ENCODE measurements at places on chromosomes 2 and 18.
A peak's percentile ranks its signal among the peaks of the same experiment; 100 is the strongest.

DNA sequence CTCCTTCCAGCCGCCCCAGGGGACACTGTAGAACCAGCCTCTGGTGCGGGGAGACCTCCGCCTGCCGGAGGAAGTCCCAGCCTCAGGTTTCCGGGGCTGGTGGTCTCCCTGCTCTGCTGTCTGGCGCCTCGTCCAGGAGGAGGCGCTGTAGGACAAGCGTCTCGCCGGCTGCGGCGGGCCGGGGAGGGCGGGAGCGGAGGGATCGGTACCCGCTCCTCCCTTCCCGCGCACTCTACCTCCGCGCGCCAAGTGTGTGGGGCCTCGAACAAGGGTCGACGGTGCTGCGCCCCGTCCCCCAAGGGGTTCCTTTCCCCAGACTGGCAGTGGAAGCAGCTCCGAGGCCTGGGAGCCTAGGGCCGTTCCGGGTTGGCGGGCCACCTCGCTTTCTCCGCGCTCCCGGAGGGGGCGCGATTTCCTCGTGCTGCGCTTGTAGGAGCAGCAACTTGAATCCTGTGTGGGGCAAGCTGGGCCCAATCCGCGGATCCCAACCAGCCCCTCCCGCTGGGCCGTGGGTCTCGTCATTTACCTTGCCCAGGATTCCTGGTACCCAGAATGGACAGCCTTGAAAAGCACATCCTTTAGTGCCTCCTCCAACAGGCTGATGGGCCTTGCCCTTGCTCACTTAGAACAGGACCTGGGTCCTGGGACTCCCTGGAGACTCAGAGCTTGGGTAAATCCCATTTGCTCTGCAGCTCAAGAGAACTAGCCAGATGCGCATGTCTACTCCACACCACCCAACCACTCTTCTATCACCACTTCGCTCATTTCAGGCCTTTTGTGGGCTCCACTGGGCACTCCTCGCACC, 10.6 kb upstream of the HOXD4 start:
- DNase-seq, result peak; percentile 79

DNA sequence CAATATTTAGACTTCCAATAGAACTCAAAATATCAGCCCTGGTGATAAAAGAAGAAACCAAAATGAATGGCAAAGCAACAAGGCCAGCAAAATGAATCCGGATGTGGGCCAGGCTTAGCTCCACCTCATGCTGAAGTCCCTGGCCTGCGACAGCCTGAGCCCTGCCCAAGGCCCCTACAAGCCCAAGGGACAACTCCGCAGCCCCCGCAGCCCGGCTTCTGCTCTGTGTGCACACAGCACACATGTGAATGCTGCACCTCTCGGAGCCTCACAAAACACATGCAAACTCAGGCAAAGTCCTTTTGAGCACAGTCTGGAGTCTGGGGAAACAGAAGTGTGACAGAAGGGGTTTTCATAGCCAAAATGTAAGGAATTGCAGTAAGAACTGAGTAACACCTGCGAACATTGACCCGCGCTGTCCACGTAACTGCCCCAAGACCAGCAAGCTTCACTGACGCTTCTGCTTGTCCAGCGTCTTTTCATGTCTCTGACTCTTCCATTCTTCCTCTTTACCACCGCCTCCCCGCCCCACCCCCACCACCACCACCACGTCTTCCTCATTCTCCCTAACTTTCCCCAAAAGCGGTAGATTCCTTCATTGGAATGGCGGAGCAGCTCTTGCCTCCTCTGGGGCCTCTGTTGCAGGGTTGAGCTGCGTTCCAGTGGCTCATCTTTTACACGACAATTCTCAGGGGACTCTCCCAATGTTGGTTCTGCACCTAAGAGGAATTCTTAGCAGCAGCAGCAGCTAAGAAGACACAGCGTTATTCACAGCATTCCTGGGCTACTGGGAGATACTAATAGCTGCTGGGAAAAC, 136.4 kb upstream of the COPS8 start:
- peak; percentile 11 for DNase-seq

DNA sequence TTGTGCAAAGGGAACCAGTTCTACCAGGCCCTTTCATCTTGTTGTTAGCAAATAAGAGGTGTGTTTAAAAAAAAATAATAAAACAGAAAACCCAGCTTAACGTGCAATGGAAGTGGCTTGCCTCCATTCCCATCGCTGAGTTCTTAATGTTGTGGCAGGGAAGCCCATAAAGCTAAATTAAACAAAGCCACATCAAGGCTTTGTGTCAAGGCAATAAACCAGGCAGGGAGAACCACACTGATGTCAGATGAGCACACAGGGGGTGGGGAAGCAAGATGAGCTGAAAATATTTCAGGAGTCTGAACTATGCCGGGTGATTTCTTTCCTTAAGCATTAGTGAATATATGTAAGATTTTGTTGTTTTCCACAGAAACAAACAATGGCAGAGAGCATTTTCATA, 73.5 kb downstream of the PHLPP1 start:
- DNase-seq, result peak; percentile 18

DNA sequence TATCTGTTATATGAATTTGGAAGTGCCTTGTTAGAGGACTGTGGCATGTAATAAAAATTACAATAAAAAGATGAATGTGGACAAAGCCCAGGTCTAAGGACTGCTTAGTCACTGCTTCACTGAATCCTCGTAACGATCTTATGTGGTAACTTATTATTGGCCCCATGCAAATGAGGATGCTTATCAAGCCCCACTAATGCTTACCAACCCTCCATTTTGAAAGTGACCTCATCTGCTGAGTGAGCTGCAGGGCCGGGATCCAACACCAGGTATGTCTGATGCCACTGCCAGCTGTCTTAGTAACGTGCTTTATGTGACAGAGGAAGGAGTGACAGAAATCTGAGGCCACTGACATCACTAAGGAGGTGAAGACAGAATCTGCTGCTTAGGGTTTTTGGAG, 65.3 kb upstream of the CCDC85A start:
- no peak for DNase-seq

GRCh38 chr18:46336278-46337111, 232.3 kb downstream of the HAUS1 start:
- no peak for DNase-seq

DNA sequence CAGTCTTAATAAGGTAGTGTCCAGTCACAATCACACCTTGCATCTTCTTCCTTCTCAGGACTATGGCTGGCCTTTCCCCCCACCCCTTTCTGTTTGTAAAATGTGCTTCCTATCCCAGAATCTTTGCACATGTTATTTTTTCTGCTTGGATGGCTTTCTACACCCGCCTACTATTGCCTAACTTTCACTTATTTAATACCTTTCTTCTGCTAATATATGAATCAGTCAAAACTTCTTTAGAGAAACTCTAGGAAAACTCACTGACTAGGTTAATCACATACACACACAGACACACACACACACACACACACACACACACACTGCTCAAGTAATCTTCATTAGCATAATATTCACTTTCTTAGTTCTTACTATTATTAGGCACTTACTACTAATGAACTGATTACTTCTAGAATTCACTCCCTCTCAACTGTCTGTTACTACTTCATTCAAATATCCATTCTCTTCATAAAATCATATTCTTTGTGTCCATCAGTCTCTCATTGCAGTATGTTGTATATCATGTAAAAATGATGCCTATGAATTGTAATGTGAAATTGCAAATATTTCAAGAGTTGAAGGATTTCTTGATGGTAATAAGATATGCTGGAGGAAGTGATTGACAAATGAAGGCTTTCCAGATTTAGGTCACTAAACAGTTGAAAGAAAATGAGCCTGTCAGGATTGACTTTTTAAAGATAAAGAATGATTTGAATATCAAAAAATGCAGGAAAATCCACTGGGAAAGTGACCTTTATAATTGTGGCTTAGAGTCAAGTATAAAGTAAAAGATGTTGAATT, 51.2 kb downstream of the CLIP4 start:
- no peak for DNase-seq

- DNase-seq, result no peak
Measured at GRCh38 chr2:68328901-68329300, 9.2 kb upstream of the CNRIP1 start.

GRCh38 chr2:52336951-52337350, 1305.0 kb upstream of the NRXN1 start:
- no peak for DNase-seq

GRCh38 chr2:16063251-16063850, 123.0 kb downstream of the MYCN start:
- DNase-seq, result no peak

- peak; percentile 81 for DNase-seq
Measured at GRCh38 chr2:163735685-163736432, at the start of gene FIGN. Gene FIGN (minus strand): TSS chr2:163736008. CDS start chr2:163734927, 1,081 bp downstream.
